COR-L47 (cell line): ENCODE measurements at places on chromosomes 4 and X.

DNA sequence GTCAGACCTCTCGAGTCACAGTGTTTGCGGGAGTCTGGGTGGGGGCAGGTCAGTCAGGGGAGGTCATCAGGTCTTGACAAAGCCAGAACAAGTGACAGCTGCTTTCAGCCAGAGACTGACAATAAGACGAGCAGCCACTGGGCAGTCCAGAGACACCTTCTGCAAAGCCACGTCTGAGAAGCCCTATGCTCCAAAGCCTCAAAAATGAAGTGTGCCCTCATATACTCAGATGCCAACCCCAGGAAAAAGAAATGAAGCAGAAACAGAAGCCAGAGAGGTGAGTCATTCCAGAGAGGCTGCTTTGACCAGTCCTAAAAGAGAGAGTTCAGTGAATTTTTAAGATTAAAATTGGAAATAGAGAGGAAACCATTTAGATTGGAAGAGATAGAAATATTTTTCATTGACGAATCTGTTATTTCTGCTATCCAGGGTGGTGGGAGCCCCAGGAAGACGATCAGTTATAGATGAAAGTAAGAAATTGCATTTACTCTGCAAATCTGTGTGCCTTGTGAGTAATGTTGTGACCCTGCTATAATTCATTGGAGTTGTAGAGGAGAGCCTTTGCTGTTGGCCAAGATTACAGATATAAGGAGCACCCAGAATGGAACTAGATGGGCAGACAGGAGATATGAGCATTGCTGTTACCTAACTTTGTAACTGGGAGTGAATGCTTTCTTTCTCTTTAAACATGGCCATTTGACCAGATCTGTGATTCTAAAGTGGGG, 77.9 kb downstream of the LRRC66 start:
- DNase-seq = no peak

- no peak for DNase-seq
Measured at GRCh38 chrX:56978172-56978571, 17.2 kb downstream of the SPIN3 start.

DNA sequence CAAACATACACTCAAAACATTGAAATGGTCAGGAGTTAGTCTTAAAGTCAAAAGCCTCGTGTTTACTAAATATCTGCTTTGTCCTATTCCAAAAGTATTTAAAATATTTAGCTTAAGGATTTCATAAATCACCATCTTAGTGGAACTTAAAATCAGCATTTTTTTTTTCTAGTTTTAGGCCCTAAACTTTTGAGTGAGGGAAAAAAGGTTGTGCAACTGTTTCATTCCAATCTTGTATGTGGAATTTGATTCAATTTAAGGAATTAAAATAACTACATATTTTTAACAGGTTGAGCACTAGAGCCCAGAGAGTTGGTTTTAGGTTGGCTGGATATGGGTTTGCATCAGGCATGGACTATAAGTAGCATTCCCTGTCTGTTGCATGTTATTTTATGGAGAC, 35.7 kb upstream of the ANK2 start:
- no peak for DNase-seq

GRCh38 chrX:130155564-130155963, 10.1 kb downstream of the AIFM1 start:
- no peak for DNase-seq

DNA sequence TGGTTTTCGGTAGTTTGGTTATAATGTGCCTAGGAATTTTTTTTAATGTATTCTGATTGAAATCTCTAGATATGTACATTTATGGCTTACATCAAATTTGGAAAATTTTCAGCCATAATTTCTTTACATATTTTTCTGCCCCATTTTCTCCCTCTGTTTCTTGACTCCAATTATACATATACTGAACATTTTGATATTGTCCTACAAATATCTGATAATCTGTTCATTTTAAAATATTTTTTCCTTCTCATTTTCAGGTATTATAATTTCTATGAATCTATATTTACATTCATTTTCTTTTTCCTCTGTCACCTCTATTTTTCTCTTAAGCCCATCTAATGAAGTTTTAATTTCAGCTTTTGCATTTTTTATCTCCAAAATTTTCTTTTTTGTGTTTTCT, 82.7 kb upstream of the TMLHE start:
- DNase-seq = no peak

GRCh38 chr4:169315530-169316343, 45.0 kb upstream of the SH3RF1 start:
- no peak for DNase-seq

- DNase-seq = no peak
Measured at GRCh38 chrX:1932231-1932630, 317.4 kb downstream of the ASMT start.

DNA sequence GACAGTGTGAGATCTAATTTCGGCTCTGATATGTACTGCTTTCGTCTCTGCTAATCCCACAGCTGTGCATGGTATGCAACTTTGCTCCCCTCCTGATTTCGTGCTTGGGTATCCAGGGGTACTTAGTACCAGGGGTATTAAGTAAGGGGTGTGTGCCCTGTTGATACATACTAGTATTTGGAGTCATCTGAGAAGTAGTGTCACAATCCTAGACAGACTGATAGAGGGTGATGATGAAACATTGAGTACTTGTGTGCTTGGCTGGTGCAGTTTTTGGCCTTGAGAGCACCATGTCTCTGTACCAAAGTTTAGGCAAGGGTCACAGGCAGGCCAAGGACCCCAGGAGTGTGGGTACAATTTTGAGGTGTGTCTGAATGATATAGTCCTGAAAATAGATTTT, 10.9 kb downstream of the GPAT3 start:
- DNase-seq = no peak

DNA sequence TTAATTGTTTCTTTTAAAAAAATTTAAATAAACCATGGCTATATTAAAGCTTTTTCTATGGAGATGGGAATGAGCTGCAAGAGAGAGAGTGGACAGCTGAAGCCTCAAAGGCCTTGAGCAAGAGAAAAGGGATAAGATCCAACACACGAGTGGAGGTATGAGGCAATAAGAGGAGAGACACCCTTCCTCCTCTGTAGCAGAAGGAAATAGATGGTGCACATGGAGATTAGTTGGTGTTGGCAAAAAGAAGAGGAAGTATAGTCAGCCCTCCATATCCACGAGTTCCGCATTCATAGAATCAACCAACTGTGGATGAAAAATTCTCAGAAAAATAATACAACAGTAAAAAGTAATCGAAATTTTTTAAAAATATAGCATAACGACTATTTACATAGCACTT, 3.2 kb downstream of the CXorf38 start:
- DNase-seq = no peak

DNA sequence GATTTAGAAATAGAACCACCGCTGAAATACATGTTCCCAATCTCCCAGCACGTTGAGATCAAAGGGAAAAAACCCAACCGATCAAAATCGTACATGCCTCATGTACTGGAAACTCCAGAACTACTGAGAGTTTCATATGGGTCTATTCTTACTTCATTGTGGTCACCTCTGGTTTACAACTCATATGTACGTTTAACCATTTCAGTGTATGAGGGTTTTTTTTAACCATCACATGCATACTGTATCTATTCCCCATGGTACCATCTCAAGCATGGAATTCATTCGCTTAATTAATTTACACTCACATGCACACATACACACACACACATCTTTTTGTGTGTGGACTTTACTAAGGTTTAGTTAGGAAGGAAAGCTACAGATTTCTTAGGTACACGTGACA, 46.0 kb upstream of the CLNK start:
- DNase-seq = no peak
